ENCODE measurements at places on chromosomes 7 and 10.

DNA sequence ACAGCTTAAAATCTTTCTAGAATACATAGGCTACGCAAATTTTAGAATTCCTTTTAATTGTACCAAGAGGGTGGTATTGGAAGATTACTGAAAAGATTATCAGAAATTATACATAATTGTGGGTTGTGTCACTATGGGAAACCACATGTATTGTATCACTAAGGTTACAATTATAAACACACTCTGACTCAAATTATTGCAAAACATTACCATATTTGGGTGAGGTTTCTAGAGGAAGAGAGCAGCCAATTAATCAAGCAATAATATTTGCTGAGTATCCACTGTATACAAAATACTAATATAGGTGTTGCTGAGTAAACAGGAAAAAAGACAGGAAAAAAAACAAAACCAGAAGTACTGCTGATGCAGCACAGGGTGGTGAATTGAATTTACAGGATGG lies 3.1 kb upstream of the CAPZA2 start:
- no peak for DNase-seq

- no peak for DNase-seq
Measured at GRCh38 chr10:28631896-28632583, 45.3 kb upstream of the BAMBI start.

GRCh38 chr10:22761569-22762220 lies 47.3 kb upstream of the PIP4K2A start:
- DNase-seq: no peak

DNA sequence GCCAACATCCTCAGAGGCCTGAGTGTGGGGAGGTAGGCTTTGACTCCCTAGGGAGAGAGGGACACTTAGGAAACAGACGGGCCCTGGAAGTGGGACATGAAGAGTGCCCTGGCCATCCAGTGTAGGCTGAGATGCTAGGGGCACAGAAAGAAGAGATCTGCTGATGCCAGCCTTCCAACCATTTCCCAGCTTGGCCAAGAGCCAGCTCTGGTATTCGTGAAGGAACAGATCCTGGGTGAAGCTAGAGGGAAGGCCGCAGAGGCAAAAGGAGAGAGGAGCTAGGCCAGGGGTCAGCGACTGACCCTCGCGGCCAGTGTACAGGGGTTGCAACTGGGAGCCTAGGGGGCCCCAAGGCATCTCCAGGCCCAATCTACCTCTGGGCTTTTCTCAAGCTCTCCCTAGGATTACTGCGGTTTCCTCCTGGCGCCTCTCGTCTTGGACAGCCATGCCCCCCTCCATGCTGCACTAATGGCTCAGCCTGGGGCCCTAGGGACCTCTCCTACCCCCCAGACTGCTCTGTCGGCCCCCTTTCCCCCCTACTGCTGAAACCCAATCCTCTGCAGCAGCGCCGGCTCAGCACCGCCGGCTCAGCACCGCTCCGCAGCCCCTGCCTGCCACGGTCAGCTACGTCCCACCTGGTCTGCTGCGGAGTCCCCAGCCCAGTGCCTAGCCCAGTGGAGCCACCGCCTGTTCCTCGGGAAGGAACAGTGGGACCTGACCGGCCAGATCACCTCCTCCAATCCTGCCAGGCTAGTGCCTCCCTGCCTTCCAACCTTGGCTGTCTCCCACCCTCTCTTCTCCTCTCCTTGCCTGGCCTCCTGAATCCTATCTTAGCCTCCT lies at the start of gene ASIC3:
TSS of gene ASIC3 (plus strand) at position 556 of the 840 bp plus-strand sequence. CDS start 355 bp downstream, outside the sequence.
- no peak for DNase-seq

DNA sequence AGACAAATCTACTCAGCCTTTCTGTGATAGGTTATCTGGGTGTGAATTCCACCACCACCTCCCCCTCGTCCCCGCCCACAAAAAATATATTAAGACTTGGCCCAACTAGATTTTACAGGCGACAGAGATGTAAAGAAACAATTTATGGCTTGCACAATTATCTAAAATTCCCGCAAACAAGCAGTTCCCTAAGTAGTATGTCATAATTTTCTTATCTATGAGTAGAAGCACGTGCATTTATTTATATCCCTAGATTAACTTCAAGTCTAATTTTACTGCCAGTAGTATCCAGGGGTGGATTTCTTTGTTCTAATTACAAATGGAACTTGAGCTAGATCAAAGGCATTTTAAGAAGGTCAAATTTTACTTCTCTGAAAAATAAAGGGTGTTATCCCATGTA lies 1.7 kb downstream of the TSPAN12 start:
- DNase-seq: no peak

DNA sequence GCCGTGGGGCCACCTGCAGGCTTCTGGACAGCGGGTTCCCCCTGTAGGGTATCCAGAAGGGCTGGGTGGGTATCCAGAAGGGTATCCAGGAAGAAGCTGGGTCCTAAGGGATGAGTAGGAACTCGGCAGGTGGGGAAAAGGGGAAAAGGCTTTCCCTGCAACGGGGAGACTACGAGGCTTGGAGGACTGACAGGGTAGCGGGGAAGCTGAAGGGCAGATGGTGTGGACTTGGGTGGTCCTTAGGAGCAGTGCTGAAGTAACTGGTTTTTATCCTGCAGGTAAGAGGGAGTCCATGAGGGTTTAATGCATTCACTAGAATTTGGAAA lies 525 bp downstream of the UBE2D4 start:
- no peak for DNase-seq

- DNase-seq: no peak
Measured at GRCh38 chr7:92634924-92635519, 44.8 kb upstream of the FAM133B start.

DNA sequence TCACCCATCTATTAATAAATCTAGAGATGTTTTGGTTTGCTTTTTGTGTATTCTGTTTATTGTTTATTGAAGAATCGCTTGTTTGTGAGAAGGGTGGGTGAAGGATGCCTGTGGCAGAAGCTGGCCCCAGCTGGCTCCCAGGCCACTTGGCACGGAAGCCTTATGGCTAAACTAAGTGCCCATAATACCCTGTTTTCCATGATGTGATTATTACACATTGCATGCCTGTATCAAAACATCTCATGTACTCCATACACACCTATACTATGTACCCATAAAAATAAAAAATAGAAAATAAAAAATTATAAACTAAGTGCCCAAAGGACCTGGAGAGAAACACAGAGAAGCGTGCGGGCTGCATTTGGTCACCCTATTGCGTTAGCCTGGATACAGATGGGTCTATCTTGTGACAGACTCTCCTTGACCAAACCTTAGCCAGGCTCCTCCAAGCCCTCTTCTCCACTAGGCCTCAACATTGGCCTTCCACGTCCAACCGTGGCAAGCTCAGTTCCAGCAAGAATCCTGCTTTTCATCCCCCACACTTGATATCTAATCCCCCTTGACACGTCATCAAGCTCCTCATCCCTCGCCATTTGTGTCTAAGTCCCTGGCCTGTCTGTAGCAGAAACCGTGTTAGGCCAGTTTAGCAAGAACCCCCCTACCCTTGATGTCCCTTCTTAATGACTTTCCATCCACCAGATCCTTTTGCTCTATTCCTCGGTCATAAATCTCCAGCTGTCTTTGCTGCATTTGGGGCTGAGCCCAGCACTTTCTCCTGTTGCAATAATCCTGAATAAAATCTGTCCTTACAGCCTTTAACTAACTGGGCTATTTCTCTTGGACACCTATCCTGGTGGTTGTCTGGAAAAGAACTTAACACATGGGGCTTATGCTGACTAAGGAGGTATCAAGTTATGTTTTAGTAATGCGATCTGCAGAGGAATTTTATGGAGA lies 245.2 kb downstream of the TNS3 start:
- peak; percentile 15 for DNase-seq

- DNase-seq: peak; percentile 59
Measured at GRCh38 chr7:20797462-20798080, 10.9 kb upstream of the SP8 start.

- DNase-seq: no peak
Measured at GRCh38 chr7:131111081-131111576, 216.5 kb upstream of the MKLN1 start.

GRCh38 chr10:25382029-25382810 lies 207.4 kb downstream of the GPR158 start:
- no peak for DNase-seq

DNA sequence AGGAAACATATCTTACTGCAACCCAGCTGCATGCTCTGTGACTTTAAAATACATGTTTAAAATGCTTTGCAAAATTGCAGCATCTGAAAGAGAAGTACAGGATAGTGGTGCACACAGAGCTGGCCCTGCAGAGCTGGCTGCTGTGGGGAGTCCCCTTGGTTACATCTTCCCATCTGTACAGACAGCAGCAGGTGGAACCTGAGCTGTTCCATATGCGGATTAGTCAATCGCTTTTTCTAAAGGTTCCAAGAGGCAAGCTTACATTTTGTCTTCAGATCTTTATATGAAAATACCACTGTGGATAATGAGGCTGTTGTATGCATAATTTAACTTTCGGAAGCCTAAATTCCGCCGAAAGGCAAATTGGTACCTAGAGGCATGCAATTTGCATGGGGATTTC lies 444.1 kb downstream of the NRG3 start:
- DNase-seq: no peak

DNA sequence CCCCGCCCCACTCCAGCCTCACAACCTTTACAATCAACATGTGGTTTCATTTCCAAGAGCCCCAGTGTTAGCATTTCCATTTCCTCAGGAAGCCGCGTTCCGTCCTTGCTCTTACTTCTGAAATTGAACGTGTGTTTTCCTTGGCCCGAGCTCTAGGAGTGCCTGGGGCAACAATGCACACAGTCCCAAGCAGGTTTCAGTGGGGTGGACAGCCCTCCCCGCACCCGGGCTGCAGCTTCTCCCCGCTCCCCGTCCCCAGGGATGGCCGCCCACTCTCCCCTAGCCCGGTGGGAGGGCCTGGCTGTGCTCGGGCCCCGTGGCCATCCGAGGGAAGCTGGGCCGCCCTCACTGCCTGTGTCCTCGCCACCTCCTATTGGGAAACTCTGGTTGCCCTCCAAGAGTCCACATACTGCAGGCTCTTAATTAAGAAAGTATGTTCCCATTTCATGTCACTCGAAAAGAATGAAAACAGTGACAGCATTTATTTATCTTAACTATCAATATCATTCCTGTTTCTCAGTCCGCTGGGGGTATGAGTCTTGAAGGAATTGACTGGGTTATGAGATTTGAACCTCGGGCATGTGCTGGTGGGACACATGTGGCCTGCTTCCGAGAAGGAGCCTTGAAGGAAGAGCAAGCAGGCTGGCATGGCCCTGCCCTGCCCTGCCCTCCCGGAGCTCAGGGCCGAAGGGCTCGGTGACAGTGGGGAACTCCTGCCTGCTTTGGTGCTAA lies 163.8 kb downstream of the GRK5 start:
- DNase-seq: no peak

- no peak for DNase-seq
Measured at GRCh38 chr10:72622271-72622670, 3.6 kb downstream of the MICU1 start.

DNA sequence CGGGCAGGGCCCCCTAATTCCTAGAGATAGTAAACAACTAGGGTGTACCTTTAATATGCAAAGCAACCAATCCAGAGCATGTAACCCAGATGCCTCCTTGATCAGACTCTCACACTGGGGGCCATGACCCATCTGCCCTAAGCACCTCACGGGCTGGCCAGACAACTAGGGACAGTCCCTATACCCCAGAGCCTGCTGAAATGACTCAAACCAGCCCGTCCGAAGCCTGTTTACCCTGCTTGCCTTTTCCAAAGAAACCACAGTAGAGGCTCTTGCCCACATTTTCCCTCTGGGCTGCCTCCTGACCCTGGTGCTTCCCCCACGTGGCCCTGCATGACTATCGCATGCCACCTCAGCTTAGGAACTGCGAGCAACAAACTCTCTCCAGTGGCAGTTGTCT lies 46.2 kb downstream of the RGS10 start:
- DNase-seq: peak; percentile 80

DNA sequence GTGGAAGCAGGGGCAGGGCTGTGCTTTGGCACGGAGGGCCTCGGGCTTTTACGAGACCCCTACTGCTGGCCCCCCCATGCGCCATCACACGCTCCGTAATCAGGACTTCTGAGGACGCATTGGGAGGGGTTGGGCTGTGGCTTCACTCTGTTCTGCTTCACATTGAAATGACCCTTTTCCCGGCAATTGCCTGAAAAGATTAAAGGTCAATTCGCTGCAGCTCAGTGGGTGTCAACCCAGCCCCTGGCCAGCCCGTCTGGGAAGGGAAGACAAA lies 41.7 kb upstream of the UBE3C start:
- no peak for DNase-seq

- DNase-seq: no peak
Measured at GRCh38 chr10:69736886-69737641, 64.6 kb upstream of the COL13A1 start.

DNA sequence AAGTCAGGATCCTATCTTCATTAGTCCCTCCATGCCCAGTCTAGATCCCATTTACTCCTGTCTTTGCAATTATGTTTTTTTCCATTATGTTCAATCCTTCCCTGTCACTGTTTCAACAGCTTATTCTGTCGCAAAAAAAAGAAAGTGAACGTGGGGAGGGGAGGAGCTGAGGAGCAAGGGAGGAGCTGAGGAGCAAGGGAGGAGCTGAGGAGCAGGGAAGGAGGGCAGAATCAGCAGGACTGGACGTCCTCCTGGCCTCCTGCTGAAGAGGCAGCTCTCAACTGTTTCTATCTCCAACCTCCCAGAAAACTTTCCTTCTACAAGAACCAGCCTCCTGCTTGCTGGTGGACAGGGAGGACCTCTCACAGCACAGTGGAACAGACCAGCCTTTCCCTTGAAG lies 26.0 kb downstream of the LARP4B start:
- no peak for DNase-seq

DNA sequence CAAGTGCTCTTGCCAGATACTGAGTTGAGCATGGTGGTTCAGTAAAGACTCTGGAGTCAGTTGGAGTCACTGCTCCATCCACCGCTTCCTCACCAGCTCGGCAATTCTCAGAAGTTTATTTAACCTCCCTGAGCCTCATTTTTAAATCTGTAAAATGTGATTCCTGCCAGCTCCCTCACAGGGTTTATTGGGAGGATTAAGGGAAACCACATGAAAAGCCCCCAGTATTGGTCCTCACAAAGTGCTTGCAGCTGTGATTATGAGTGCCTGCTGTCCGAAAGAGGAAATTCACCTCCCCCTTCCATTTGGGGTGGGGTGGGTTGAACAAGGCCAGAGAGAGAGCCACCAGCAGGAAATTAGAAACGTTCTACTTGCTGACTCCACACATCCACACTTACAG lies 99.0 kb downstream of the AOAH start:
- no peak for DNase-seq

DNA sequence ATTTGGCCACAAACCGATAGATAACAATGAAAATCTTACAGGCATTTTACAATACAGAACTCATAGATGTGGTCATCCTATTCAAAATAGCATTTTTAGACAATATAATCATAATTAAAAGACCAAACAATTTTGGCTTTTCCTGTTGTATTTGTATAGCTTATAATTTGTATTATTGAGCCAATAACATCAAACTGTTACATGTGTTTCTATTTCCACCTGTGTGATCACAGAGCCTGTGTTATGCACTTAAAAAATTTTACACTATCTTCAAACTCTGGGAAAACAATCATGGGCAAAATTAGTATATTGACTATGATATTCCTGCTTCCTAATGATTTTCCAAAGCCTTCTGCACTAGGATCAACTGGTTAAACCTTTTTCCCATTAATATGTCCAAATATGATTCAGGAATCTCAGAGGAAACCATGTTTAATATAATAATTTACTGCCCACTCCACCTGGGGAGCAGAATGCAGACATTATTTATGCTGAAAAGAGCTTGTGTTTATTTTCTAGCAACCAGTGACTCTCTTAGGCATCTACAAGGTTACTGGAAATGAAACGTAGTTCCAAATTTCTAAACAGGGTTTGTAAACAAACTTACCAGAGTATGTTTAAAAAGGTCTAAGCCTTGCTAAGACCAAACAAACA lies 1.7 kb downstream of the RHOBTB1 start:
- DNase-seq: no peak

- no peak for DNase-seq
Measured at GRCh38 chr7:35722054-35722849, 27.3 kb upstream of the HERPUD2 start.

GRCh38 chr10:7561216-7561893 lies 105.4 kb downstream of the ITIH5 start:
- DNase-seq: no peak

Measured in activated CD8-positive, alpha-beta memory T cell treated with anti-CD3 and anti-CD28 coated beads, Interleukin-2, amount 50 U/mL, for 48 hours (primary cell).